Stimulated activated CD8-positive, alpha-beta memory T cell treated with anti-CD3 and anti-CD28 coated beads, Interleukin-15, amount 100 ng/mL, for 24 hours (primary cell): ENCODE measurements at places on chromosomes 5 and 9.

GRCh38 chr5:32753765-32754164, 42.6 kb downstream of the NPR3 start:
- DNase-seq, result no peak

DNA sequence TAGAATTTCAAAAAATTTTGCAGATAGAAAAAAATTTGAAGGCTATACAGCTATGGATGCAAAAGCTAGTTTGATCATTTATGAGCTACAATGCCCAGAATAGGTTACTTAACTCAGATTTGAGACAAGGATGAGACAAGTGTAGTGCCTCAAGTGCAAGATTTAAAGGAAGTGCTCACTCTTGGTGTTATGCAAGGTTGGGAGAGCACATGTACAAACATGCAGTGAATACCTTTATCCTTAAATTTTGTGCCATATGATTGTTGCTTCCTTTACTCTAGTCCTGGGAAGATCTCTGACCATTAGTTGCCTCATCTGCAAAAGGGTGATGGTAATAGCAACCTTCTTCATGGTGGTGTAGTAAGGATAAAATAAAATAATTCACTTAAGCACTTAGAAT, 31.7 kb upstream of the PPP2R2B start:
- no peak for DNase-seq

DNA sequence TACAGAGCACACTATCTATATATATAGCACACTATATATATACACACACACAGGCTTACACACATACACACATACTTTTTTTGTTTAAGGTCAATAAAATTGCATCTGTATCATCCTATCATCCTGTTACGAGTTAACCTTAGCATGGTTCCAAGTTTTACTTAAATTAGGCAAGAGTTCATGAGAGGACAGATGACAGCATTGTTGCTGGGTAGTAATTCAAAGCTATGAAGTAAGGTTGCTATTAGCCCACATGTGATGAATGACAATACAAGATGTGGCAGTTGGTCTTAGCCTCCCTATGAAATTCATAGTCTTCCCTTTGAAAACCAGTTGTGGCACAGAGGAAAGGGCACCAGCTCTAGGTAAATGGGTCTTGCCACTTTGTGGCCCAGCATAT, 438.1 kb downstream of the ACTL7B start:
- DNase-seq, result no peak

DNA sequence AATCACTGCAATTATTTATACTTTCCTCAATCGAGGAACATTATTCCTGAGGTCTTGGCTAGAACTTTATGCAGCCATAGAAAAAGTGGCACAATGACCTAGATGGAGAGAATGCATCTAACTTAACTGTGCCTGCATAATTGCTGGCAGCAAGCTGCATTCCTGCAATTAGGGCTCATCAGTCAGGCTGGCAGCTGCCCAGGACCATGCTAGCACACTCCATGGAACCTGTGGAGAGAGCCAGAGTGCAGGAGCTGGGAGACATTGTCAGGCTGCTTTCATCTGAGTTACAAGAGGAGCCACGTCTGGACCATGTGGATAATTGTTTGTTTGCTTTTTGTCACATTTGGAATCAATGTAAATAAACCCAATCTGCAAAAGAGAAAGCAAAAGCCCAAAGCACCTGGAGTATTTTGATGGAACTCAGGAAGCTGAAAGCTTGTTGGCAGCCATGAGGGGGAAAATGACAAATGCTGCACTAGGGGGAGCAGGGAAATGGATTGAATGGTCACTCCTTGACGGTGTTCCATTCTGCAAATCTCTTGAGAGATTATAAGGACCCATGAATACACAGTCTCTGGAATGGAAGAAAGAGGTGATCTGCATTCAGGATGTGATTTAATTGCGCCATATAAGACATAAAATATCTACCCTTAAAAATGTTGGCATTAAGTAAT, 839.9 kb downstream of the MAT2B start:
- DNase-seq, result no peak

DNA sequence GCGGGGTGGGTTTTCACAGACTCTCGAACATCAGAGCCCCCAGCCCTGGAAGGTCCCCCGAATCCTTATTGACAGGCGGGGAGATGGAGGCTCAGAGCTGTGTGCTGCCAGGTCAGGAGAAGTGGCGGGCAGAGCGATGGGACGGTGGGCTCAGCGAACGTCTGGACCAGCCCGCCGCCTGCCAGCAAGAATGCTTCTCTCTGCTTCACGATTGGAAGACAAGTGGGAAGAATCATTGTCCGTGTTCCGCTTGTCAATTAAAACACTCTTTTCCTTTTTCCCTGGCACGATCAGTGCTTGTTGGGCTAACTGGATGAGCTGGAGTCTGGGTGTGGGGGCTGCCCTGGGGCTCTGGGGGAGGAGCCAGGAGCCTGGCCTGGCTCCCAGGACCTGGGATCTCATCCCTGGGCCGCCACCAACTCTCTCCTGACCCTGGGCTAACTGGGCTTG, 1.6 kb downstream of the COL5A1 start:
- DNase-seq, result no peak

- DNase-seq, result no peak
These were observed 6.4 kb upstream of the FCHO2 start for GRCh38 chr5:72949481-72949880.

- DNase-seq, result no peak
These were observed 418.2 kb downstream of the CDK5RAP2 start for GRCh38 chr9:120161776-120162175.

DNA sequence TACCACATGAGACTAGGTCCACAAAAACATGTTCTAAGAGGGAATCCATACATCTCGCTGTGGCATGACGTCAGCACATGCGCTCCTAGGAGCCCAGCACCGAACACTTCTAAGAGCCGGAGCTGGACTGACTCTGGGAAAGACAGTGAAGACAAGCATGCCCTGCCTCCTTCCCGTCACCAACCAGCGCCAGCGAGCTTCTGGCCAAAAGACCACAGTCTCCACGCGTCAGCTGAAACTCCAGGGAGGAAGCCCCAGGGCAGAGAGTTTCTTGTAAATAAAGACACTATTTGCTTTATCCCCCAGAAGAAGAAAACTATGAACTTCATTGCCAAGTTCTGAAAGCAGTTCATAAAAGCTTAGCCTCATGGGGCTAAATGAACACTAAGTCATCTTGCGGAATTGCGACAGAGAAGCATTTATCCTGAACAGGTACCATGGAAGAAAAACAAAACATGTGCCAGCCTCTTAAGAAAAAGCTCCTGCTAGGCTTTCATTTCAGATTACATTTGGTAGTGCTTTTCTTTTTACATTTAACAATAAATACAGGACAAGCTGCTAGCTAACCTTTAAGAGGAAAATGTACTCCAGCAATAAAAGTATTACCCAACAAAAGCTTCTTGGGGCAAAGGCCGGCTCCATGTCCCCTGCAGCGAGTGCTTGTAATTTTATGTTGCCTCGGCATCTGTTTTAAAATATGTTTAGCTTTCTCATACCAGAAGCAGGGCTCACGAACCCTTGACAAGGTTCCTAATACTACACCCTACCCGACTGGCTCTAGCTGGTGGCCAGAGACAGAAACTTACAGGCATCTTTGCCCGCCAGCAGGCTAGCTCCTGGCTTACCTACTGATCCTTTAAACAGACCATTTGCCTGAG, 96.5 kb downstream of the PRRT1B start:
- no peak for DNase-seq

DNA sequence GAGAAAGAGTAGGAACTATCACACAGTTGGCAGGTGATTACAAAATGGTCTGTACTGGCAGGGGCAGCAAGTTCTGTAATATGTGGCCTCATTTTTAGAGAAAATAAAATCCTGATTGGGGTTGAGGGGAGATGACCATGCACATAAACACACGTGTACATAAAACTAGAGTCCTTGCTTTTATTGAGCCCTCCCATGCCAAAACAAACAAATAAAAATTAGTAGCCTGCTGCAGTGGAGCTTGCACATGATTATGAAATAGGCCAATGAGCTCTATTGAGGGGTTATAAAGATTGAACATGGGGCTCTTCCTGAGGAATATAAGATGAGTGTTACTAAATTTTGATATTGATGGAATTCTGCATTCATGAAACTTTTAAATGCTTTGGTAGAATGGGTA, 248.4 kb downstream of the ELAVL2 start:
- no peak for DNase-seq

- no peak for DNase-seq
These were observed 66.0 kb downstream of the RASGEF1C start for GRCh38 chr5:180142824-180143610.

DNA sequence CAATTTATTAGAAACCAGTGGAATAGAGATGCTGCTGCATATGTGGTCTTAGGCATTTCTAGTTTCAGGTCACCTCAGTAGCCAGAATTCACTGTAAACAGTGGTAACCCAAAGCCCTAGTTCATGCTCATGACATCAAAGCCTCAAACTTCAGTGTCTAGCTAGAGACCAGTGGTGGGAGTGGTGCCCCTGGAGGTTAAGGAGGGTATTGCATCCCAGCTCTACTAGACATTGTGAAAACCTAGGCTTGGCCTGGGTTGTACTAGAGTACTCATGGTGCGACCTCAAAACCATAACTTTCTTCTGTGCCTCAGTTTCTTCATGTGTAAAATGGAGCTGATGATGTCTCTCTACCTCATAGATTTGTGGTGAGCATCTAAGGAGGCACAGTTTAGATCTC, 18.8 kb downstream of the COL5A1 start:
- no peak for DNase-seq

DNA sequence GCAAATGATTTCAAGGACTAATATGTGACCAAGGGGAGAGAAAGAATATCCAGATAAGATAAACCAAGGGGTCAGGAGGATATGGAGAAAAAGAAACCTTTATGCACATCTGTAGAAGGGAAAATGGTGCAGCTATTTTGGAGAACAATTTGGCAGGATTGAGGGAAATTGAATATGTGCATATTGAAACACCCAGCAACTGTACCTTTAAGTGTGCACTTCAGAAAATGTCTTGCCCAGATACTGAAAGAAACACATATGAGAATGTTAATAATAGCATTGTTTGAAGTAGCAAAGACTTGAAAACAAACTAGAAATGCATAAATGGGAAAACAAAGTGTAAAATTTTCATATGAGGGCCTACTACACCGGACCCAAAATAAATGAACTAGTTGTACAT, 599.6 kb downstream of the PSAT1 start:
- no peak for DNase-seq

DNA sequence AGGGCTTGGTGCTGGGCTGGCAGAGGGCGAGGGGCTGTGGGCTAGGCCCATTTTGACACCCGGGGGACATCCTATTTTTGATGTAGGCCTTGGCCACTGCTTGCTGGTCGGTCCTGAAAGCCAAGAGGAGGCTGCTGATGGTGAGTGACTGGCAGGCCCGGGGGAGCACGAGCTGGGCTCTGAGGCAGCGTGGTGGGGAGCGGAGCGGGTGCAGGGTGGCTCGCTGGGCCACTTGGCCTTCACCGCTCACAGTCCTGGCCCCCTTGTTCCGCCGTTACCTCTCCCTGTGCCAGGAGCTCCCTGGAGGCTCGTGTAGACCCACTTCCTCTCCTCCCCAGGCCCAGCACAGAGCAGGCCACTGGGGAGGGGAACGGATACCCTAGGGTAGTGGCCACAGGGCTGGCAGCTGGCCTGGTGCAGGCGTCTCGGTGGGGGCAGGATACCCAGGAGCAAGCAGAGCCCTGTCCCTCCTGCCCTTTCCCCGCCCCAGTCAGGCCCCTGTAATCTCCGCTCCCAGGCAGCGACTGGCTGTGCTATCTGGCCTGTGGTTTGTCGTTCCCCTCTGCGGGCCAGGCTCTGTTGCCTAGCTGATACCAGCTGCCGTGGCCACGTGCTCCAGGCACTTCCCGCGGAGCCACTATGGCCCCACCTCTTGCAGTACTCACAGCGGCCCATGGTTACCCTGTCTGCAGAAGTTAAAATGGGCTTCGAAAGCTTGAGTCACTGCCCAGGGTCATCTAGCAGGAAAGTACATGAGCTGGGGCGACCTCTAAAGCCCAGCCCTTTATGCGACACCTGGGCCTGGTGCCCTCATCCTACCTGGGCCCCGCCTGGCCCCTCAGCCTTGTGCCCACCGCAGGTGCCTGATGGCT, 11.7 kb upstream of the DOLPP1 start:
- no peak for DNase-seq

DNA sequence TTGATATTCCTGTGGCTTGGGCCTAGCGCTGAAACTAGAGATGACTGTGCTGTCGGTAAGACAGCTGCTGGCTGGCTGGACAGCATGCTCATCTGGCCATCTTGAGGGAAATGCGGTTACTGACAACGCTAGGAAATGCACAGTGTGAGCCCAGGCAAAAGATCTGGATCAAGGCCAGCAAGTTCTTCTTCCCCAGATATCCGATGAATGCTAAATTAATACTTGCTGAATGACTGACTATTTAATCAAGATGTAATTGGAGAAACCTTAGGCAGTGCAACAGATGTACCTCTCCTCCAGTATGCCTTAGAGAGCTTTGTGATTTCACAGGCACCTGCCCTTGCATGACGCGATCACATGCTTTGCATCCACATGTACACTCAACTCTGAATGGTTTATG, 659.1 kb downstream of the EFNA5 start:
- DNase-seq, result no peak

DNA sequence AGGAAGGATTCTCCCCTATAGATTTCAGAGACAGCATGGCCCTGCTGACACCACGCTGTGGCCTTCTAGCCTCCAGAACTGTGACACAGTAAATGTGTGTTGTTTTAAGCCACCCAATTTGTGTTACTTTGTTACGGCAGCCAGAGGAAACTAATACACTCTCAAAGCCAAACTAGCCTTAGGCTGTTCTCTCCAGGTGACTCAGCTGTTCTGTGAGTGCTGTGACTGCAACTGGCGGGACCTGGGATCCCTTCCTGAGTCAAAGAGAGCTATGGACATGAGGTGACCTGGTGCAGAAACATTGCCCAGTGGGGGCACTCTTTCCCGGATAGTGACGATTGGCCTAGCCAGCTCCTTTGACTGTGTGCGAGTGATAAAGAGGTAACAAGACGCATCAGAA, 14.0 kb upstream of the MLANA start:
- DNase-seq, result no peak

- DNase-seq, result no peak
These were observed 17.8 kb upstream of the SHROOM1 start for GRCh38 chr5:132848270-132848669.

DNA sequence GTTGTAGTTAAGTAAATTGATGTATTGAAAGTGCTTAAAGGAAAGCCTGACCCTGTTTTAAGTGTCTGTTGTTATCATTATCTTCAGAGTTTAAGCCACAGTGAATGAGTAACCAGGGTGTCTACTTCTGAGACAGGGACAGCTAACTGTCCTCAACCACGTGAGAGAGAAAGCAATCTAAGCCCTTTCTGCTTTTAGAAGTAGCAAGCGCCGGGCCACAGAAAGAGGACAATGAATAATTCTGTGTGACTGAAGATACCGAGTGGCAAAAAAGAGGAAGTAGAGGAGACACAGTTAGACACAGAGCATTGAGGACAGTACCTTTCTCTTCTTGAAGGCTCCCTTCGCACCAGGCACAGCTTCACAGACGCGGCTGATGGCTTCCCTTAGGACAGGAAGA, 86.3 kb downstream of the S1PR3 start:
- DNase-seq, result no peak

GRCh38 chr9:91427873-91428272, 4.2 kb upstream of the NFIL3 start:
- no peak for DNase-seq
